Heart left ventricle (tissue), 16 donors: ENCODE measurements at places on chromosomes 1 and 21.

DNA sequence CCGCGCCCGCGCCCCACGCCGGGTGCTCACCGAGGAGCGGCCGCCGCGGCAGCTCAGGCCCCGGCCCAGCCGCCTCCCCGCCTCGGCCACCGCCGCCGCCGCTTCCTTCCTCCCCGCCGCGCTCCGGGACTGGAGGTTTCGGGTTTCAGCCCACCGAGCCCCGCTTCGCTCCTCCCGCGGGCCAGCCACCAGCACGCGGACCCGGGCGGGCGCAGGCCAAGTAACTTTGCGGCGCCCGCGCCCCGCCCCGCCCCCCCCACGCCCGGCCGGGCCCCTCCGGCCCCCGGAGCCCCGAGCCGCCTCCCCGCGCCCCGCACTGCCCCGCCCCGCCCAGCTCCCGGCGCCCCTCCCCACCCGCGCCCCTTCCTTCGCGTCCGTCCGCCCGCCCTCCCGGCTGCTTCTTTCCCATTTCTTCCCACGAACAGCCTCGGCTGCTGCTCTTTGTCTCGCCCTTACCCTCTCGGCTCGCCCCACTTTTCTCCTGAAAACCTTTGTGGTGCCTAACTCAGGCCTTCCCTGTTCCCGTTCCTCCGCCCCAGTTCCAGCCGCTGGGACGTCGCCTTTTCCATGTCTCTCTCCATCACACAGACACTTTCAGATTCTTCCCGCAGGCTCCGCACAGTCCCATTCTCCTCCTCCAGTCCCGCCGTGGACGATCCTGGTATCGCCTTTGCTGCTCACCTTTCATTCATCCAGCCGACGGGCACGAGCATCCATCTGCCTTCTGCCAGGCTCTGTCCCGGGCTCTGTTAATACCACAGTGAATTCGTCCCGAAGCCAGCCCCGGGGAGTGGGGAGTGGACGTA is at the start of gene GPR161:
Gene GPR161, minus strand, starts transcription at position 222 of the 806 bp plus-strand sequence. CDS start 32,080 bp downstream, outside the sequence.
- DNase-seq = peak; percentile 56

GRCh38 chr1:29933067-29933466 is 696.7 kb downstream of the PTPRU start:
- no peak for DNase-seq

DNA sequence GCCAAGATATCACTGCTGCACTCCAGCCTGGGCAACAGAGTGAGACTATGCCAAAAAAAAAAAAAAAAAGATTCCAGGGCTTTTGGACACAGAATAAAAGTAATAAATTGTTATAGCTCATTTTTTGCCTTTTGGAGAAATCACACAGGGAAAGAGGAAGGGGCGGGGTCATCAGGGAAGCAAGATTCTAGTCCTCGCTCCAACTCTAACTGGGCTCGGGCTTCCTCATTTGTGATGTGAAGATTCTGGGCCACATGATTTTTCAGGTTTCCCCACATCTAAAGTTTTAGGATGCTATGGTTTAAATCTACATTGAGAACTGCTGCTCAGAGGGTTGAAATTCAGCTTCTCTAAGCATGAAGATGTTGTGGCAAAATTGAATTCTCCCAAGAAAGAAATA is 179.3 kb upstream of the PLXNA2 start:
- DNase-seq = no peak

DNA sequence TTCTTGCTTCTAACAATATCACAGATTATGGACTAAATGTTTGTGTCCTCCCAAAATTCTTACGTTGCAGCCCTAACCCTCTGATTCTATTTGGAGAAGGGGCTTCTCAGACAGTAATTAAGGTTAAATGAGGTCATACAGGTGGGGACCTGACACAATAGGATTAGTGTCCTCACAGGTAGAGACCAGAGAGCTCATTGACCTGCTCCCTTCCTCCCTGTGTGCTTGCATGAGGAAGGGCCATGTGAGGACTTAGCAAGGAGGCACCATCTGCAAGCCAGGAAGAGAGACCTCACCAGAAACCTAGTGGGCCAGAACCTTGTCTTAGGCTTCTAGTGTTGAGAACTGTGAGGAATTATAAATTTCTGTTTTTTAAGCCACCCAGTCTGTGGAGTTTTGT is 322.6 kb downstream of the SMYD3 start:
- no peak for DNase-seq

- no peak for DNase-seq
Observed at GRCh38 chr1:160024195-160024905, 7.4 kb downstream of the PIGM start.

DNA sequence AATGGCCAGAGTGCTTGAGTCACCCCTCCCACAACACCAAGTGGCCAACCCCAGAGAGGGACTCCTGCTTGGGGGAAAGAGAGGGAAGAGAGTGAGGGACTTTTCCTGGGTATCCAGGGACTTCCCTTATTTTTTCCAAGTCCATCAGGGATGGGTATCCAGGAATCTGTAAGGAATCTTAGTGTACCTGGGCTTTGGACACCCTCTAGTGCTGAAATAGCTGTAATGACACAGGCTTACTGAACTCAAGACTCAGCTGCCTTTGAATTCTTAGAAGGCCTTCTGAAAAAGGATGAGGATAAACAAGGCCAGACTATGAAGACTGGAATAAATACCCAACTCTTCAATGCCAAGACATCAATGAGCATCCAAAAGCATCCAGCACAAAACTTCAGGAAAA is 12.0 kb downstream of the TSHB start:
- no peak for DNase-seq

GRCh38 chr1:103337779-103338178 is 187.7 kb upstream of the RNPC3 start:
- no peak for DNase-seq

DNA sequence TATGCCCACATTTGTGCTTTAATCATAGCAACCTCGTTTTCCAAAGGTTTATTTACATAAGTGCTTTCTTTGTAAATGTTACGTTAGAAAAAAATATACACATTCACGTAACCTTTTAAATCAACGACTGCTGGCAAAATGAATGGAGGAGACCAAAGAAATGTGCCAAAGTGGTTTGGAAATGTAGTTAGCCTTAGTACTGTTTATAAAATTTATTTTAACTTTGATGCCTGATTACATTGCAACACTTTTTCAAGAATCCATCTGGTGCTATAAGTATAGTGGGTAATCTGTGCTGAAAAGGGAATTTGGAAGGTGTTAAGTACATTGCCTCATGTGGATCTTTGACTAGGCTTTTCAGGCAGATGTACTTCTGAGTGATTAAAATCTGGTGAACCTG is 108.9 kb downstream of the IFI44 start:
- DNase-seq = no peak

GRCh38 chr1:221644663-221645258 is 97.1 kb downstream of the DUSP10 start:
- DNase-seq = no peak

DNA sequence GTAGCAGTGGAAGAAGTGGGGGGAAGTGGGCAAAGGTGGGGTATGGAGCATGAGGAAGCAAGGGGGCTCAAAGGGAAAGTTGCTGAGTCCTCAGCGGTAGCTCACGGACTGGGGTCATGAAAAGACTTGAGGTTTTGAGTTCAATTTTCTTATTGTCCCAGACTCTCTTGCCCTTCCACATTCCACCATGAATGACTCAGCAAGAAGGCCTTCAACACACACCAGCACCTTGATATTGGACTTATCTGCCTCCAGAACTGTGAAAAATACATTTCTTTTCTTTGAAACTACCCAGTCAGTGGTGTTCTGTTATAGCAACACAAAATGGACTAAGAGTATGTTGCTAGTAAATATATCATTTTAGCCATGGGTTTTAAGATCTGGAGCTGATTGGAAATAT is 17.3 kb upstream of the RHBDL2 start:
- DNase-seq = no peak
